RWPE2 (cell line): ENCODE measurements at places on chromosomes 4 and X.

GRCh38 chr4:154349829-154350228 lies 141.8 kb downstream of the DCHS2 start:
- no peaks in the 10 kb centered on the region for H3K27me3 ChIP-seq
- H3K4me3 ChIP-seq, result no peak overlapping the region
- no peak overlapping the region for H3K27ac ChIP-seq
- H3K4me1 ChIP-seq, result no peaks in the 10 kb centered on the region

DNA sequence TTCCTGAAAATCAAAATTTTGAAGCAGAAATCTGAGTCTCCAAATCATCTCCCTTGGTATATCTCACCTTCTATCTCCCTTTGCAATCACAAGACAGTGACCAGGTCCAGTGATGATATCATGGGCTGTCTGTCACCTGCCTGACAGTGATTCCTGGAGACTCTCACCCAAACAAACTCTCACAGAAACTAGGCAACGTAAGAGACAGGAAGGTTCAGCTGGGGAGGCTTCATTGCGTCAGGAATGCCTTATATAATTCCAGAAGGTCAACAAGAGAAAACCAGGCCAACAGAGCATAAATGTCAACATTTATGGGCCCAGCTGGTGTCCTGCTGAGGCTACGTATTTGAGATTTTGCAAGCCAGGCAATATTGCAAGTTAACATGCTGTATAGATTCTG lies 412.7 kb downstream of the KCNIP4 start:
- no peak overlapping the region for H3K4me3 ChIP-seq
- no peak for DNase-seq
- no peaks in the 10 kb centered on the region for H3K36me3 ChIP-seq
- H3K27ac ChIP-seq, result no peak overlapping the region
- H3K27me3 ChIP-seq, result no peaks in the 10 kb centered on the region

DNA sequence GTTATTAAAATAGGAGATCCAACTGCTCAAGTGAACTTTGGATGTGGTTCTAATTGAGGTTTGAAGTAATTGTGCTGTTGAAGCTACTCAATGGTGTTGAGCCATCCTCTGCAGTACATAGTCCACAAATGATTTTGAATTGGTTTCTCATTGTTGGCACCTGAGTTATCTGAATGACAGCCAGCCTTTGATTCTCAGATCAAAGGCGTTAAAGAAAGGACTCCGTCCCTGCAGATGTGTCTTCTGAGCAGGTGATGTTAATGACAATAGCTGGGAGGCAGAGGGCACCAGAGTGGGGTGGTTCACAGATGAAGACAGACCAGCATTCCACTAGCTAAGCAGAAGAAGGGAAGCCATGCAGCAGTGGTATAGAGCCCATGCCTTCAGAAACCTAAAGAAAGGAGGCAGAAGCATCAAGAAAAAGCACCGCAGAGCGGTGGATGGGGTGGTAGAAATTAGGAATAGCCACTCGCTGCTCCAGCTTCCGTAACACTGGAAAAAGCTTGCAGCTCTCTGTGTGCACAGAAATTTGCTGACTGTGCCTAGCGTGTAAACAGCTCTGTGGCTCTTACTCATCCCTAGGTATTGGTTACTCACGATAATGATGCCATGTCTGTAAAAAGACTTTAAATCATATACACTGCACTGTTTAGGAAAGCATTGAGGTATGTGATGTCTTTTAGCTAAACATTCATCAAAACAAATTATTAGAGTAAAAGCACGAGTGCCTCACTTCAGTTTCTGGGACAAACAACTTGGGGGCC lies 79.2 kb upstream of the CLCN4 start:
- no peak overlapping the region for H3K27ac ChIP-seq
- H3K36me3 ChIP-seq, result no peaks in the 10 kb centered on the region
- H3K4me3 ChIP-seq, result no peak overlapping the region
- peaks cover 21% of the 10 kb centered on the region for H3K4me1 ChIP-seq
- no peak for DNase-seq
- H3K27me3 ChIP-seq, result no peaks in the 10 kb centered on the region

- DNase-seq, result no peak
- no peaks in the 10 kb centered on the region for H3K36me3 ChIP-seq
- no peak overlapping the region for H3K4me3 ChIP-seq
- no peaks in the 10 kb centered on the region for H3K27me3 ChIP-seq
- H3K4me1 ChIP-seq, result peaks cover 36% of the 10 kb centered on the region
Observed at GRCh38 chr4:19947349-19947748, 304.4 kb upstream of the SLIT2 start.

GRCh38 chrX:140762061-140762460 lies 52.5 kb downstream of the LINC00632 start:
- no peak for DNase-seq
- H3K4me1 ChIP-seq, result no peaks in the 10 kb centered on the region
- no peak overlapping the region for H3K27ac ChIP-seq
